ENCODE measurements at places on chromosomes 3 and 15. TPM values are rescaled to one million over a fixed set of nuclear protein-coding genes. Genes with fewer than 3 reads are reported as not detected.

CAPN7 gene
- 42.1 TPM for polyA plus RNA-seq

TUBGCP5 gene
- 14.7 TPM for polyA plus RNA-seq

POLR2M gene
- 51.8 TPM for polyA plus RNA-seq

MRPL47 gene
- 48.6 TPM for polyA plus RNA-seq

UPK1B gene
- polyA plus RNA-seq: not detected

GOLGA8R gene
- 10.4 TPM for polyA plus RNA-seq

RTP1 gene
- polyA plus RNA-seq: not detected

LCTL gene
- polyA plus RNA-seq: 0.26 TPM

TPRG1 gene
- polyA plus RNA-seq: 2.8 TPM

Measured in muscle of arm (tissue), 14 donors.